ENCODE measurements at places on chromosomes 3 and 15.

GRCh38 chr15:86634992-86635638, 555.4 kb downstream of the AGBL1 start:
- no peak for DNase-seq

- no peak for DNase-seq
These were observed 23.6 kb downstream of the PTX3 start for GRCh38 chr3:157460253-157460652.

- DNase-seq: no peak
These were observed 833 bp downstream of the MAN2A2 start for GRCh38 chr15:90903733-90904536.

DNA sequence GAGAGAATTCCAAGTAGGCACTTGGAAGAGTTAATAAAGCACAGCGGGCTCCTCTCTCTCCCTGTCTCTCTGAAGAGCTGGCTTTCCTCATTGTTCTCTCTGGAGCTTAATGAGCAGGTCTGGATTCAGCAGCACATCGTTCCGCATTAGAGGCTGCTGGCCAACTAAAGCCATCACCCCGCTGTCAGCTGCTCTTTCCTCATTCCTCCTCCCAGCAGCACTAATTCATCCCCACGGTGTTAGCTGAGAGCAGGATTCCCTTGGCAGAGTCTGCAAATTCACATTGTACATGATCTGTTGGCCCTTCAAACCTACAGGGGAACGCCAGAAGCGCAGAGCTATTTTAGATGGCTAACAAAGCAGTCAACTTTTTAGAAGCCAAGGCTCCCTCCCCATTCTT, 44.2 kb downstream of the SGO1 start:
- no peak for DNase-seq

DNA sequence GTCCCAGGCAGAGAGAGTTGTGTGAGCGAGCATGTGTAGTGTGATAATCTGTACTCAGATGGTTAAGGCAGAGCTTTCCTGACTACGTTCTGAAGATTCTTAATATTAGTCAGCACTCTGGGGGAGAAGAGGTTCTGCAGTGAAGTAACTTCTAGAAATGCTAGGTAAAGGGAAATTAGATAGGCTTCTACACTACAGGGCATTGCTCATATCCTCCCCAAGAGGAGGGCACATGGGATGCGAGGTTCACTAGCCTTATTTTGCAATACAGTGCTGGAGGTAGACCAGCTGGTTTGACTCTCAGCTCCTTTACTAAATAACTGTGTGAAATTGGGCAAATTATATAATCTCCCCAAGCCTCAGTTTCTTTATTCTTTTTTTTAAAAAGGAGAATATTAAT, 300.3 kb upstream of the PDZRN3 start:
- no peak for DNase-seq

- DNase-seq: no peak
These were observed 166.9 kb downstream of the UACA start for GRCh38 chr15:70596354-70597055.

DNA sequence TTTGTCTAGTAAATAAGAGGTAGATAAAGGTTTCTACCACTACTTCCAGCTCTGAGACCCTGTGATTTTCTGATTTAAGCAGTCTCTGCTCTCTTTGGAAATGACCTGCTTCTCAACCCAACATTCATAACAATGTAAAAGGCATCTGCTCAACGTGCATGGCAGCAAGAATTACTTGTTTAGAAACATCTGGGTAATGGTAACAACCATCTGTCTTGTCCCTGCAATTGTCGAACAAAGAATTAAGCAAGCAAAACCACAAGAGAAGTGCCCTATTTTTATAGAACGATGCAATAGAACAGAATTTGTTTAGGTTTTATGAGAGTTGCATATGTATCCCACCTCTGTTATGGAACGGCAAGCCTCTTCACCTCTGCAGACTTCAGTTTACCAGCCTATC, 7.1 kb upstream of the FSIP1 start:
- DNase-seq: no peak

- DNase-seq: no peak
These were observed 50.8 kb downstream of the UNC13C start for GRCh38 chr15:54029081-54029480.

DNA sequence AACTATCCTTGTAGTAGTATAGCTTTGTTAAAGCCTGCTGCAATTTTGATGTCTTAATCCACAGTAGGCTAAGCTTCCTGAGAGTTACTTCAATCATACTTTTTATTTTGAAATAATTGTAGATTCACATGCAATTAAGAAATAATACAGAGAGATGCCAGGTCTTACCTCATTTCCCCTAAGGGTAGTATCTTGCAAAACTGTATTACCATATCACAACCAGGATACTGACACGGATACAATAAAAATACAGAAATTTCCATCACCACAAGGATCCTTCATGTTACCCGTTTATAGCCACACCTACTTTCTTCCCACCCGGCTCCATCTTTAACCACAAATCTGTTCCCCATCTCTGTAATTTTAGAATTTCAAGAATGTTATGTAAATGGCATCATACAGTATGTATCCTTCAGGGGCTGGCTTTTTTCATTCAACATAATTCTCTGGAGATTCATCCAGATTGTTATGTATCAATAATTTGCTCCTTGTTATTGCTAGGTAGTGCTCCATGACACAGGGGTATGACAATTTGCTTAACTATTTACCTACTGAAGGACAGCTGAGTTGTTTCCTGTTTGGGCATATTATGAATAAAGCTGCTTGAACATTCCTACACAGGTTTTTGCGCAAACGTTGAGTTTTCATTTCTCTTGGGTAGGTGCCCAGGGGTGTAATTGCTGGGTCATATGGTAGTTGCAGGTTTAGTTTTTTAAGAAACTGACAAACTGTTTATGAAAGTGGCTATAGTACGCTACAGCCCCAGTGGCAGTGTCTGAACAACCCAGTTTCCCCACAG, 21.6 kb downstream of the BDH1 start:
- no peak for DNase-seq

GRCh38 chr15:63601026-63601703, 4.0 kb downstream of the FBXL22 start:
- DNase-seq: peak; percentile 40

DNA sequence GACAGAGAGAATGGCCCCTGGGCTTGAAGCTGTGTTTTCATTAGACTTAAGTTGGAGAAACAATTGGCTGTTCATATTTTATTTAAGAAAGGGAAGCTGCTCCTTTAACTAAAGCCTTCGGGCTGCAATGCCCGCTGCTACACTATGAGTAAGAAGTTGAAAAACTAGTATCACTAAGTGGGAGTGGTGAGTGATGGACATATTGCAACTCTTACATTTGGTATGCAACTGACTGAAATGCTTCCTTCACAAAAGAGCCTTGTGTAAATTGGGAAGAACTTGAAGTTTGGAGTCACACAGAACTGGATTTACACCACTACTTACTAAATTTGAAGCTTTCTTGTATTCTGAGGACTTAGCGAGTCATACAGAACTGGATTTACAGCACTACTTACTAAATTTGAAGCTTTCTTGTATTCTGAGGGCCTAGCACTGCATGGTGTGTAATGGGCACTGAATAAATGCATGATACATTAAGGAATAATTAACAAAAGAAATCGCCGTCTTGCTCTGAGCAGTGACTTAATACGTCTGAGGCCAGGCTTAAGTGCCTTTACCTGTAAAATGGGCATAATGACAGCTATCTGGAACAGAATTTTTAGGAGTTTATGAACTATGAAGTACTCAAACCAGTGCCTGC, 149.5 kb downstream of the RYR3 start:
- no peak for DNase-seq

DNA sequence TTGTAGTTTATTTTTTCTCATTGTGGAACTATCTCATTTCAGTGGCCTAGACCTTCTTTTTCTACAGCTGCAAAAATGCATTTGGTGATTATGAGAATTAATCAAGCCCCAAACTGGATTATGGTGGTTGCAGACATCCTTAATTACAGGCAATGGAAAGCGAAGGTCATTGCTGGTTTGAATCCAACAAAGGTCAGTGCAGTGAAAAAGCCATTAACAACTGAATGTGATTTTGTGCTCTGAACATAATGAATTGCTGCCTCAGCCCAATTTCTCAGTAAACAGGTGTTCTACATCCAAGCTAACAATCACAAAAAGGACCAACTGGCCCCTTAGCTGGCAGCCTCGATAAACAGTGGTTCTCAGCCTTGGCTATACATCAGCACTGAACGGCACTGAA, 260.1 kb upstream of the DPPA4 start:
- DNase-seq: no peak

GRCh38 chr3:94423578-94423977, 360.7 kb downstream of the NSUN3 start:
- no peak for DNase-seq

GRCh38 chr15:31345606-31346366, 19.2 kb downstream of the KLF13 start:
- no peak for DNase-seq

GRCh38 chr3:59970376-59970775, 920.6 kb upstream of the CFAP20DC start:
- DNase-seq: no peak

GRCh38 chr3:147431751-147432150, 22.6 kb downstream of the ZIC1 start:
- DNase-seq: no peak

GRCh38 chr3:56855856-56856512, 54.2 kb upstream of the ARHGEF3 start:
- peak; percentile 15 for DNase-seq

DNA sequence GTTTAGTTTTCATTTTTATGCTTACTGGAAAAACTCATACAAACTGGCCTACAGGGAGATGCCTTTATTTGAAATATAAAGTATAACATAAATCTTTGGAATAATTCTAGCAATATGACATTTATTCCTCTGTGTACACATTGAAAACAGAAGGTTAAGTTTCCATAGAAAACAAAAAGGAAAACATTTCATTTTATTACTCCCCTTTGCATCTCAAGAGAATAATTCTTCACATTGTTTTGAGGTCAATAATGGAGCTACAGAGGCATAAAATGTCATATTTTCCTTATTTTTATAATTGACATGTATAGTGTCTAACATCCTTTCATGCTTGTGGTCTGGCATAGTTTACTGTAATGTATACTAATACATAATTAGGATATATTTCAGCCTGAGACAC, 187.6 kb upstream of the AGTR1 start:
- DNase-seq: no peak

- DNase-seq: no peak
These were observed 507.6 kb downstream of the FHIT start for GRCh38 chr3:60743631-60744164.

- DNase-seq: no peak
These were observed 189.8 kb downstream of the SLCO3A1 start for GRCh38 chr15:92043283-92043682.

DNA sequence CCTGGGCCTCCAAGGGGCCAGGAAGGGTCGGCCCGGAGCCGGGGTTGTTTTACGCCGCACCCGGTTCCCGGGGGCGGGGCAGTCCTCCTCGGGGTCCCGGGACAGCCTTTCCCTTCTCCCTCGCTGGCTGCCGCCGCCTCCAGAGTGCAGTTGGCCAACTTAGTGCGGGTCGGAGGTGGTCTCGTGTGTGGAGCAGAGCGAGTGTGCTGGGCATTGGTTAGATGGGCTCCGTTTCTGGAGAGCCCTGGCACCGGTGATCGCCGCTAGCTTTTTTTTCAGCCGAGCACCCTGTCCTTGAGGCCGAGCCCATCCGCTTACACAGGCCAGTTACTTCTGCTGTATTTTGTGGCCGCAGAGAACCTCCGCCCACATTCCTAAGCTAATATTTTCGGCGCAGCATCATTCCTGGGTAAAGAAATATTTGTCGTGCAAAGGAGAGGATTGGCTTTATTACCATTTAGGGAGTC, 585 bp downstream of the KIF23 start:
- DNase-seq: no peak

GRCh38 chr3:32460031-32460749, 42.5 kb downstream of the CMTM6 start:
- peak; percentile 95 for DNase-seq
